Central memory CD4-positive, alpha-beta T cell (primary cell): ENCODE measurements at places on chromosomes 1 and 21.

- DNase-seq, result no peak
Observed at GRCh38 chr1:34164771-34165391, at the start of gene CSMD2. Gene CSMD2 (minus strand): TSS chr1:34165230. CDS start chr1:34165097, 133 bp downstream.

GRCh38 chr1:226722901-226723656 lies 16.0 kb downstream of the ITPKB start:
- DNase-seq, result no peak

DNA sequence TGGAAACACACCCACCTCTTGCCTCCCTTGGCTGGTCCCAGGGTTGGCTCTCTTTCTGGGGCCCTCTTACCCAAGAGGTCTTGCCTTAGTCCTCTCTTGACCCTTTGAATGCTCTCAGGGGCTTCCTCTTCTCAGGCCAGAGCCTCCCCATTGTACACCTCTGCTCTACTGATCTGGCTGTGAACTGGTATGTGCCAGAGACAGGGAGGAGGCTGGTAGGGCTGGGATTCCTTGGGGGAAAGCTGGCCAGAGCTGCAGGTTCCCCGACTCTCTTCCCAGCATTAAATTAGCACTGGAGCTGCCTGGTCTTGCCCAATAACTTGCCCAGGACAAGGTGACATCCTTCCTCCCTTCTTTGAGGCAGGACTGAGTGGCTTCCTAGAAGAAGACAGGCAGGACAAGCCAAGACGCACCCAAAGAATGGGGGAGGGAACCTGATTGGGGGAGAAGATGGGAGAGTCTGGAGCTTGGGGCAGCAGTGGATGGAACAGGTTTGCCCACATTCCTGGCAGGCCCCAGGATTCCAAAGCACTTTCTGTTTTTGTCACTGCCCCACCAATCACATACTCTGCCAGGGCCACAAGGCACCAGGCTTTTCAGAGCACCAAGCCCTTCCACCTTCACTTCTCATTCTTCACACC lies 37.2 kb upstream of the CITED4 start:
- no peak for DNase-seq

DNA sequence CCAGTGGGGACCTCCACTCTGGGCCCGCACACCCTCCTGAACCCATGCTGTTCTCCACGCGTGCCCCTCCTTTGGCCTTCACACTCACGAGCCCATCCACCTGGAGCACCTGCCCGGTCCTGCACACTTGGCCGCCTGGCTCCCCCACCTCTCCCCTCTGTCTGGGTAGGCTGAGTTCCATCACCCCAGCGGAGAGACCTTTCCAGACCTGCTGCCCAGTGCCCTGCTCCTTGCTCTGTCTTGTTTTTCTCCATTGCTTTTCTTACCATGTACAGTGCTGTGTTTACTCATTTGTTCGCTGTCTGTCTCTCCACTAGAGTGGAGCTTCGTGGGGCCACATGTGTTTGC lies 351.0 kb upstream of the VAMP3 start:
- no peak for DNase-seq

GRCh38 chr21:45629046-45629981 lies 14.2 kb upstream of the PCBP3 start:
- DNase-seq, result no peak

DNA sequence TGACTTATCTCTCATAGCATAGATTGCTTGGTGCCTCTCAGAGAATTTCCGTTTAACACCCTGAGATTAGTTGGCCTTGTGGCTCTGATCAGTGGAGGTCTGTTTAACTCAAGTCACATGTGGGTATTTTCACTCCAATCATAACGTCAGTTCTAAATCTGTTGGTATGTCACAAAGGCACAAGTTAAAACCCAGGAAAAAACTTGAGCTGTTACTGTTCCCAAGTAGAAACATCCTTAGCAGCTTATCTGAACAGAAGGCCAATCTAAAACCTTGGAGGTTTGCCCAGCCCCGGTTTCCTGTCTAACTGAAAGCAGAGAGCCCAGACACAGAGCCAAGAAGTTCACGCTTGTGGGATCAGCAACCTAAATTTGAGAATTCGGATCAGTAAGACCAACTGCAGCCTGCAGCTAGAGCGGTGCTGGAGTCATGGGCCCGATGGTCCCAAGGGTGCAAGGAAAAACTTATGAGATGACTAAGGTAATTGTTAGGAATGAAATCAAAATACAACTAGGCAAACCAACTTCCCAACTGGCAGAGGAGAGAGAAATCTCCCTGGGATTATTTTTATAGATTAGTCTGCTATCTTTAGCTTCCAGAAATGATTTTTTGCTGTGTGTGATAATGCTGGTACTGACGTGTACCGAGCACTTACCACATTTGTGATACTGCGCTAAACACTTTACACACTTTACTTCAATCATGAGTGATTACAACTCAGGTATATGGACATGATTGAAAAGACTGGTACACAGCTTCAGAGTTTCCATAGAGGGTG lies 90.2 kb upstream of the C1orf21 start:
- DNase-seq, result no peak

DNA sequence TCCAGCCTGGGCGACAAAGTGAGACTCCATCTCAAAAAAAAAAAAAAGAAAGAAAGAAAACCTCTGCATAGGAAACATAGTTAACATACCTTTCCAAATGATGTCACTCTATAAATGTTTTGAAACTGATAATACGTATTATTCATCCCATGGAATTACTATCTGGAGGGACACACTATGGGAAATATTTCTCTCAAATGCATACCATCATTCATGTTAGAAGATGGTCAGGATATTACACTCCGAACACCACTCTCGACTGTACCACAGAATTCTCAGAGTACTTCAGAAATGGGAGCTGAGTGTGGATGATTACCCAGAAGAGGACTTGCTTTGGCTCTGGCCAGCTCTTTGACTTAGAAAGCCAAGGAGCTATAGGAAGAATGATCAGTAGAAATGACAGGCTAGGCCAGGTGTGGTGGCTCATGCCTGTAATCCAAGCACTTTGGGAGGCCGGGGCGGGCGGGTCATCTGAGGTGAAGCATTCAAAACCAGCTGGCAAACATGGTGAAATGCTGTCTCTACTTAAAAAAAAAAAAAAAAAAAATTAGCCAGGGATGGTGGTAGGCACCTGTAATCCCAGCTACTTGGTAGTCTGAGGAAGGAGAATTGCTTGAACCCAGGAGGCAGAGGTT lies 5.2 kb upstream of the LIN28A start:
- DNase-seq, result no peak

DNA sequence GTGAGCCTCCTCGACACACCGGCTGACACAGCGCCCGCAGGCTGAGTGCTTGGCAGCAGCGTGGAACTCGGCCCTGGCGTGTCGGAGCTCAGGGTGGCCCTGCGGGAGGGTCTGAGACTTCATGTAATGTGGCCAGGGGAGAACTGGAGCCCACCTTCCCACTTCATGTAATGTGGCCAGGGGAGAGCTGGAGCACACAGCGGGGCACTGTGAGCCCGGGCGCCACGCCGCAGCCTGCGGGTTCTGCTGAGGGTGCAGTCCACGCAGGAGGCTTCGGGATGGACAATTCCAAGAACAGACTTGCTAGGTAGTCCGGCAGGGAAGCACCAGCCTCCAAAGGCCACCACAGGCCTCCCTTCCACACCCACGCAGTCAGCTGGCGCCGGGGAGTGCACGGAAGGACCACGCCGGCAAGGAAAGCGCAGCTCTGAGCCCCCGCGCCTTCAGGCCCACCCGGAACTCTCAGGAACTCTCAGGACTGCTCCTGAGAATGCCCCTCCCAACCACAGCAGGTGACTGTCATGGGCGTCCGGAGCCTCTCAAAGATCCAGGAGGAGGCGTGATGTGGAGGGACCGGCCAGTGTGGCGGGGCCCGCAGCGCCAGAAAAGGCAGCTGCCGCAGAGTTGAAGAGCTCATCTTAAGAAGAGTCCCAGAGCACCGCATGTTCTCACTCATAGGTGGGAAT lies 19.3 kb upstream of the ADARB1 start:
- no peak for DNase-seq

DNA sequence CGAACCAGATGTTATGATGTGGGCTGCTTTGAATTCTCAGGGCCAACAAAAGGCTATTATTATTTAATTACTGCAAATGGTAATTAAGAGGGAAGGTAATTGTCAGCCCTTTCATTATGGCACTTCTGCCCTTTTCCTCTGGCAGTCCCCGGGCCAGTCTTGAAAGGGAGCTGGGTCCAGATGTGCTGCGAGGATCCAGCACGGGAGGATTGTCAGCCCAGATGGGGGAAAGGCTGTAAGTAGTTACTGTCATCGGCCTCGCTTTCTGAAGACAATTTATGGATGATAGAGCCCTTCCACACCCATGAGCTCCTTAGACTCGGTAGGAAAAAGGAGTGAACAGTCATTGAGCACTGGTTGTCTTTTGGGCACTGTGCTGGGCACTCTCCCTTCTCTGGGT lies 8.7 kb upstream of the ZNF362 start:
- no peak for DNase-seq

DNA sequence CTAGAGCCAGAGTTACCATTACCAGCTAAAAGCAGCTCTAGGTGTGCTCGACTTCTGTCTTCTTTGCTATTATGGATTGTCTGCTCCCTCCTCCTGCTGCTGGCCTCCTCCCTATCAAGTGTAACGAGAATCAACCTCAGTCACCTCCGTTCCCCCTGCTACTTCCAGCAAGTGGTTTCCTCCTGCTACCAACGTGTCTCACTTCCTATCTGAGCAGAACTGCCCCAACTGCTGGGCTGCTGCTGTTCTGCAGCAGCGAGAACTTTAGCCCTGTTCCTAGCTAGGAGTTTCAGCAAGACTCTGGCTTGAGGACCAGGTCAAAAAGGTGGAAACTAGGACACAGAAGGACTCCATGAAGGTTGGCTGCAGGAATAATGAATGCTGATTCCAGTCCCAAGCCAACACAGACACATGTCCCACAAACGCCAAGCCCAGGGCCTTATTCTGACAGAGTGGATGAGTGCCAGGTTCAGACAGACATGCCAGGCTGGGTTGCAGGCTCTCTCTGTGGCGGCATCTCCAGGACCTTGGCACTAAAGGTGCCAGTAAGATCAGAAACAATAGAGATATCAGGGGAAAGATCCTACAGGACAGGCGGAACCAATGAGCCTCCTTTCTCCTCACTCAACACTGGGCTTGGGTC lies 46.9 kb downstream of the CD34 start:
- DNase-seq, result peak; percentile 50

DNA sequence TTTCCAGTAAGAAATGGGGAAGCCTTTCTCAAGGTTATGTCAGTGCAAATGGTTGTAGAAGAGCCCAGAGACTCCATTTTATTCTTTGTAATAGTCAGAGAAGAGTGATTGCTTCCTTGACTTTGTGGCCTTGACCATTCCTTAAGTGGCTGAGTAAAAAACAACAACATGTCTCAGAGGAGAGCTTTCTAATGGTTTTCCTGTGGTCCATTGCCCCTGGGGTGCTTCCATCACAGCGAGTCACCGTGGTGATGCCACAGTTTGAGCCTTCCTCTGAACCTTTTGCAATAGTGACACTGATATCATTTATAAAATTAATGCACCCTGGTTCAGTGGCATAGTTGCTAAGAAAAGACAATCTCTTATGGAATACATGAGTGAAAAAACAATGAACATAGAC lies 38.6 kb downstream of the PAPPA2 start:
- no peak for DNase-seq

DNA sequence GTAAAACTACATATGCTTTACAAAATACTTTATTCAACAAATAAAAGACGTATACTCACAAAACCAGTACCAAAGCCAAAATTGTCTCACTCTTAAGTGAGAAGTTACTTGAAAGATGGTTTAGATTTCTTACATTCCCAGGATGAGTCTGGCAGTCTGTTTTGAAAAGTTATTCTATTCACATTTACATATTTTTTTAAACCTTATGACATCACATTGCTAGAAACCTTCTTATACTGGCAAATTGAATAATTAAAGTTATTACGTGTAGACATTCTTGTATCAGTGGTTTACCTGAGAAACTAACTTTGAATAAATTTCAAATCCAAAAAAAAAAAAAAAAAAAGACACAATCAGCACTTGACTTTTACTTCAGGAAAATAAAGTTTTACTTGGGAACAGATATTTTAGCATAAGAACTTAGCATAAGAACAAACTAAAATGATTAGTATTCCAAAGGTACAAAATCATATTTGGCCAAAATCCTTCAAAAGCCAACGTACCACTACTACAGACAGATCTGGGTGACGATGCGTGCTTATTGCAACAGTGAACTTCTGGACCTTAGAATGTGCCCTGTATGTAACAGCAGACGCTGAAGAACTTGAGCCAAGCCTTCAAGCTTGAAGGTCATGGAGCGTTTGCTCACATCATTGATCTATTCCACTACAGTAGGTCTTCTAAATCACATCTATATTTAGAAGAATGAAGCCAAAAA lies 2.5 kb downstream of the CDC42BPA start:
- no peak for DNase-seq

DNA sequence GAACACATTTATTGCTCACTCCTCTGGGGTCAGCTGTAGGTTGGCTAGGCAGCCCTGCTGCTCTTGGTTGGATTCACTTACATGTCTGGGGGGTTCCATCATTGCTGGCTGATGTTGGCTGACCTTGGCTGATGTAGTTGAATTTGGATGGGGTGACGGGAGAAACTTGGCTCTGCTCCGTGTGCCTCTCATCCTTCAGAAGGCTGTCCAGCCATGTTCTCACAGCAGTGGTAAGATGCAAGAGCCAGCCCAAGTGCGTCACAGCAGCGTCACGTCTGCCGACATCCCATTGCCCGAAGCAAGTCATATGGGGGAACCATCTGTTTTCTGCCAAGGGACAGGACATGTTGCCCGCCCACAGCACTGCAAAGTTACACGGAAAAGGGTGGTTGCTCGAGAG lies 613.5 kb downstream of the MATN1 start:
- no peak for DNase-seq

DNA sequence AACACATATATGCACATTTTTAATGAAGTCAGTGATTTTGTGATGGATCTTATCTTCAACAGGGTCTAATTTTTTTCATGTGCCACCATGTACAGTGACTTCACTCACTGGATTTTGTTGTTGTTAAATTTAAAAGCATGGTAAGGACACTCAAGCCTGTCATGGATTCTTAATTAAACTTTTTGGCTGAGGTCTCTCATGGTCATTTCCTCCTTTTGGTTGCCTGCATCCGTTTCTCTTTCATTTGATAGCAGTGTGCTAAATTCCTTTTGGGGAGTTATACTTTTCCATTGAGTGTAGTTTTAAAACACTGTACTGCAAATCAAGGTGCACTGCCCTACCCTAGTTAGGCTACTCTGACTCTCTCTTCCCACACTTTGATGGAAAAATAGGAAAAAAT lies 13.2 kb upstream of the CRB1 start:
- DNase-seq, result no peak

GRCh38 chr1:63774617-63775417 lies 1.0 kb downstream of the ROR1 start:
- DNase-seq, result no peak

GRCh38 chr1:199774433-199775089 lies 252.9 kb upstream of the NR5A2 start:
- no peak for DNase-seq

DNA sequence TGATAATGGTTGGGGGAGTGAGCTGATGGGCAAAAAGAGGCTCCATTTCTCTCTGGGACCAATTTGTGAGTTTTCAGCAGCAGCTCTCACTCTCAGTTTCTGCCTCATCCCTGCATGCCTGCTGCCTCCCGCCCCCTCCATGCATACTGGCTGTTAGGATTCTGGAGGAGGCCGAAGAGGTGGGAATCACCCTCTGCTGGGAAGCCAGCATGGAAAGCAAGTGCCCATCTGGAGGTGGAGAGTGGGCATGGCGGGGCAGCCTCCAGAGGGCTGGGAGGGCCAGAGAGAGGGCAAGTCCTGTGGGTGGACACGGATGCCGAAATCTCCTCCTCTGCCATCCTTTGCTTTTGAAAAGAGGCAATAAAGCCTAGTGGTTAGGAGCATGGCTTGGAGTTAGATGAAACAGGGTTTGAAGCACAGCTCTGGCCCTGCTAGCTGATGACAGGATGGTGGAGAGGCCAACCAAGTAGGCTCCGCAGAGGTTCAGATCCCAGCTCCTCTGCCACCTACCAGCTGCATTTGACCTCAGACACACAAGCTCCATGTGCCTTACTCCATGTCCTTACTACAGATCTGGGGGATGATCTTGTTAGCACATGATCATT lies 113.4 kb downstream of the GRIK3 start:
- DNase-seq, result no peak
